ENCODE measurements at places on chromosomes 11 and 22. TPM values are rescaled to one million over a fixed set of nuclear protein-coding genes. Genes with fewer than 3 reads are reported as not detected.

- DNase-seq: peak; percentile 68
Observed at GRCh38 chr11:79076526-79077115, 364.2 kb downstream of the TENM4 start.

DNA sequence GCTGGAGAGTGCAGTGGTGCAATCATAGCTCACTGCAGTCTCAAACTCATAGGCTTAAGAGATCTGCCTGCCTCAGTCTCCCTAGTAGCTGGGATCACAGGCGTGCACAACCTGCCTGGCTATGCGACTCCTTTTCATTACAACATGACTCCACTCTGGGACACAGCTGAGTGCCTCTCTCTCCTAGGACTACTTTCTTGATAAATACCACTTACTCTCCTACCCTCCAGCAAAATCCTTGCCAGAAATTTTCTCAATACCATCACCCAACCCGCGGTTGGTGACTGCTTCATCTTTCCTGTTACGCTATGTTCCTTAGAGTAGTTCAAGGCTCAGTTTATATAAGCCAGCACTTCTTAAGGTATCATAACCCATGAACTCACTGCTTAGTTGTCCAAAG is 26.9 kb downstream of the ARFGAP3 start:
- peak; percentile 12 for DNase-seq

- DNase-seq: peak; percentile 73
Observed at GRCh38 chr11:1827095-1827813, 7.5 kb upstream of the SYT8 start.

GRCh38 chr11:85769771-85770170 is 41.2 kb downstream of the SYTL2 start:
- DNase-seq: no peak

DNA sequence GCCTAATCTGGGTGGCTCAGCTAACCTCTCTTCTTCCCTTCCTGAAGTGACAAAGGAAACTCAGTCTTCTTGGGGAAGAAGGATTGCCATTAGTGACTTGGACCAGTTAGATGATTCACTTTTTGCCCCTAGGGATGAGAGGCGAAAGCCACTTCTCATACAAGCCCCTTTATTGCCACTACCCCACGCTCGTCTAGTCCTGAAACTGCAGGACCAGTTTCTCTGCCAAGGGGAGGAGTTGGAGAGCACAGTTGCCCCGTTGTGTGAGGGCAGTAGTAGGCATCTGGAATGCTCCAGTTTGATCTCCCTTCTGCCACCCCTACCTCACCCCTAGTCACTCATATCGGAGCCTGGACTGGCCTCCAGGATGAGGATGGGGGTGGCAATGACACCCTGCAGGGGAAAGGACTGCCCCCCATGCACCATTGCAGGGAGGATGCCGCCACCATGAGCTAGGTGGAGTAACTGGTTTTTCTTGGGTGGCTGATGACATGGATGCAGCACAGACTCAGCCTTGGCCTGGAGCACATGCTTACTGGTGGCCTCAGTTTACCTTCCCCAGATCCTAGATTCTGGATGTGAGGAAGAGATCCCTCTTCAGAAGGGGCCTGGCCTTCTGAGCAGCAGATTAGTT is 14.2 kb upstream of the UVRAG start:
- no peak for DNase-seq

- no peak for DNase-seq
Observed at GRCh38 chr11:31240340-31240904, 129.1 kb downstream of the DCDC1 start.

GRCh38 chr11:122422682-122423081 is 232.8 kb upstream of the UBASH3B start:
- DNase-seq: no peak

DNA sequence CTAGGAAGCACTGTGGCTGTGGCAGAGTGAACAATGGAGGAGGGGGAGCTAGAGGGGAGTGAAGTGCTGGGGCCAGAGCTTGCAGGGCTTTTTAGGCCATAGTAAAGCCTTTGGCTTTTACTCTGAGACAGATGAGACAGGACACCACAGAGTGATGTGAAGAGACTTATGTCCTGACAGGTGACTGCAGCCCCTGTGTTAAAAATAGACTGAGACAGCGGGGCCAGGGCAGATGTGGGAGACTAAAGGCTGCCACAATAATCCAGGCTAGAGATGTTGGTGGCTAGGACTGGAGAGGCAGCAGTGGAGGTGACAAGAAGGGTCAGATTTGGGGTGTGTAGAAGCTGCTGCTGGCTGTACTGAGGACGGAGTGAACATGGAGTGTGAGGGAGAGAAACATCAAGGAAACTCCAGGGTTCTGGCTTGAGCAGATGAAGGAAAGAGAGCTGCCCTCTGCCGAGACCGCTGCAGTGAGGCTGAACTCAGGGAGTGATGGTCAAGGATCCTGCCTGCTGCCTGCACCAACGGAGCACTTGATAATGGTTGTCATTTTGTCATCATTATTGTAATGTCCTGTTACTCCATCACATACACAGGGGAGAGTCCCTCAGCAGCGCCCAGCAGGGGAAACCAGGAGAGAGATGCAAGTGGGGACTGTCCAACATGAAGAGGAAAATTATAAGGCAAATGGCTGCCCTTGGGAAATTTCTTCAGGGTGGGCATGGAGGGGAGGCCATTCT is 27.4 kb downstream of the SLC43A1 start:
- no peak for DNase-seq

DNA sequence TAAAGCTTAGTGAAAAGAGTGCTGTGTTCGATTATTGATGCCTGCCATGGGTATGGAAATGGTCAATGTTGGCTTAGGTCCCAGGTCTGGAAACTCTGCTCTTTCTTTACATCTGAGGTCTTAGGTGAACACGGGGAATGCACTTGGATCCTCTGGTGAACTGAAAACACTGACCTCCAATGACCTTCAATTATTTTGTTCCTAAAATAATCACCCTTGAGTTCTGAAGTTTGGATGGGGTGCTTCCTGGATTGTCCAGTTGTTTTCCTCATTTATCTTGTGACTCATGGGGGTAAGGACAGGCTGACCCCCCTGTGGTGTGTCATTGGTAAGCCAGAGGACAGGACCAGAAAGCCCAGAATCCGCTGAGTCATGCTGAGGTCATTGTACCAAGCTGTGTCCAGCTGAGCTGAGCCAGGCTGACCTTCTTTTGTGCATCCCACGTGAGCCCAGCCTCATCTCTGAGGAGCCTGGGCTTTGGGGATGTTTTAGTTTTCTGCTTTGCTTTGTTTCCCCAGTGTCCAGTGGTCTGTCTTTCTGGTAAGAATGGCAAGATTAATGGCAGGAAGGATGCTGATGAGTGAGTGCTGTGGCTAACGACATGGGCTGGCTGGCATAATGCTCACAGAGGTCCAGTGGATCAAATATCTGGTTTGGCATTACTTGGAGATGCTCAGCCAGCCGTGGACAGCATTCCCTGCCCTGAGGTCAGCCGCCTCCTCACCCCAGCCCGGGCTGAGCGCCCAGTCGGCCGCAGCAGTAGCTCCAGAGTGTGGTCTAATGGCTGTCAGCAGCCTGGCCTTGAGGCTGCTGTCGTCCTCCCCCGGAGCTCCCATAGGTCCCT is 35.6 kb downstream of the AMPD3 start:
- peak; percentile 54 for DNase-seq

- no peak for DNase-seq
Observed at GRCh38 chr22:24236656-24237055, 8.2 kb downstream of the GGT5 start.

GRCh38 chr11:32446227-32446626 is 10.9 kb upstream of the WT1 start:
- DNase-seq: no peak

DNA sequence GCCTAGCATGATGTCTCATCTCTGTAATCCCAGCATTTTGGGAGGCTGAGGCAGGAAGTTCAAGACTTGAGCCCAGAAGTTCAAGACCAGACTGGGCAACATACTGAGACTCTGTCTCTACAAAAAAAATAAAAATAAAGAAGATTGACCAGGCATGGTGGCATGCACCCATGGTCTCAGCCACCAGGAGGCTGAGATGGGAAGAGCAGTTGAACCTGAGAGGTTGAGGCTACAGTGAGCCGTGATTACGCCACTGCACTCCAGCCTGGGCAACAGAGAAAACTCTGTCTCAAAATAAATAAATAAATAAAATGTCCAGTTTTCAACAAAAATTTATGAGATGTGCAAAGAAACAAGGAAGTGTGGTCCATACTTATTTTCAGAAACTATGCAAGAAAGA is 28.3 kb downstream of the EFCAB6 start:
- no peak for DNase-seq

OR4D5 gene
- not detected for total RNA-seq
